ENCODE measurements at places on chromosomes 12 and 14.

DNA sequence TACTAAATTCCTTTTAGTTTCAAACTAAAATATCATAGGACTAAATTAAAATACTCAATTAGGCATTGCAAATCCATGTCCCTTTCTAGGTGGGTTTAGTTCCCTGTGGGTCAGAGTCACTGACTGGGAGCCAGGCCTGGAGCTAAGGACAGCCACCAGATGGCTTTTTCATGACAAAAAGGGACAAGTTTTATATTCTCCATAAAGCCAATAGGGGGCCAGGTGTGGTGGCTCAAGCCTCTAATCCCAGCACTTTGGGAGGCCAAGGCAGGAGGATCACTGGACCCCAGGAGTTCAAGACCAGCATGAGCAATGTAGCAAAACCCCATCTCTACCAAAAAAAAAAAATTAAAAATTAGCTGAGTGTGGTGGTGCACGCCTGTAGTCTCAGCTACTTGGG, 35.4 kb upstream of the EIF5 start:
- peak; percentile 24 for DNase-seq

- DNase-seq = no peak
These were observed 43.3 kb downstream of the SLC24A4 start for GRCh38 chr14:92366237-92366636.

DNA sequence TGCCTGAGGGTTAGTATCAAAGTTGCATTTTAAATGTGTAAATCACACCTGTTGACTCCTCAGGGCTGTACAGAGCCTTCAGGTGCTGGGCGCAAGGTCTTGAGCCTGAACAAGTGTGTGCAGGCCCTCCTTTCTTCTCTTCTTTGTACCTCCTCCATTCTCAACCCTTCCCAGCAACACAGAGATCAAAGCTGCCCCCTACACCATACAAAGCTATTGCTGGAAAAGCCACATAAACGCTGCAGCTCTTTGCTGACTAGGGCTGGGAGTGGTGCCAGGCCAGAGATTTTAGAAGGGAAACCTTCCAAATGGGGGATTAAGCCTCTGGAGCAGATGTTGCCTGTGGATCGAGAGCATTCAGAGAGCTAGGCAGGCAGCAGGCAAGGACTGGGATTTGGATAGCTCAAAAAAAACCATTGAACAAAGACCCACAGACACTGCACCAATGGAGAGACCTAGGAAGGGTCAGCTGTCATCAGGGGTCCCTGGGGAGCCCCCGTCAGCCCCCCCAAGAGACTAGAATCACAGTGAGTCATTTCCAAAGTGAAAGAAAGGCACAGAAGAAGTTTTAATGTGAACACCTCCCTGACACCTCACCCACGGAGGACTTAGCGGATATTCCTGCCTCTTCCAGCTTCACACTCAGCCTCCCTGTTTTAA, 18.2 kb upstream of the SUSD6 start:
- DNase-seq = no peak

DNA sequence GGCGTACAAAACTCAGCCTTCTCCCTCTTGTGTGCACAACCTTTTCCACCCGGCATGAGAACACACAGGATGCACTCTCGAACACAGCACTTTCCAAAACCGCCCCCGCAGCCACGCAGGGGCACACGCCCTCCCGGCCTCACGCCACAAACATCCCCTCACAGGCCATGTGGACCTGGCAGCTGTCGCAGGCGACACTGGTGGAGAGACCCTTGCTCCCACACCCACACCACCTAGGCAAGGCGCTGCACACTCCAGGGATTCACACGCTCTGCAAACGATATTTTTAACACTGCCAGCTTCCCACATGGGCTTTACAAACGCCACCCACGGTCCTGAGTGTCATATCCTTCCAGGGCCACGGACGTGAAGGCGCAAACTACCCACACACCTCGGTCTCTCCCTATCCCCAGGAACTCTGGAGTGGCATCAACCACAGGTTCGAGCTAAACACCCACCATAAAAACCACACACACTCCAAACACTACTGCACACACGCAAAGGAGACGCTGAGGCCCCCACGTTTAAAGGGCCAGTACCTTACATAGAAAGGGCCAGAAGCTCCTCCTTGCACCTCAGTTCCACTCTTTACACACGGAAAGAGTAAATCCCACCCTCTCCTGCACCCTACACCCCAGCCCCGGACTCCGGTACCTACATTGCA, 12.4 kb upstream of the ITGB7 start:
- DNase-seq = peak; percentile 67

DNA sequence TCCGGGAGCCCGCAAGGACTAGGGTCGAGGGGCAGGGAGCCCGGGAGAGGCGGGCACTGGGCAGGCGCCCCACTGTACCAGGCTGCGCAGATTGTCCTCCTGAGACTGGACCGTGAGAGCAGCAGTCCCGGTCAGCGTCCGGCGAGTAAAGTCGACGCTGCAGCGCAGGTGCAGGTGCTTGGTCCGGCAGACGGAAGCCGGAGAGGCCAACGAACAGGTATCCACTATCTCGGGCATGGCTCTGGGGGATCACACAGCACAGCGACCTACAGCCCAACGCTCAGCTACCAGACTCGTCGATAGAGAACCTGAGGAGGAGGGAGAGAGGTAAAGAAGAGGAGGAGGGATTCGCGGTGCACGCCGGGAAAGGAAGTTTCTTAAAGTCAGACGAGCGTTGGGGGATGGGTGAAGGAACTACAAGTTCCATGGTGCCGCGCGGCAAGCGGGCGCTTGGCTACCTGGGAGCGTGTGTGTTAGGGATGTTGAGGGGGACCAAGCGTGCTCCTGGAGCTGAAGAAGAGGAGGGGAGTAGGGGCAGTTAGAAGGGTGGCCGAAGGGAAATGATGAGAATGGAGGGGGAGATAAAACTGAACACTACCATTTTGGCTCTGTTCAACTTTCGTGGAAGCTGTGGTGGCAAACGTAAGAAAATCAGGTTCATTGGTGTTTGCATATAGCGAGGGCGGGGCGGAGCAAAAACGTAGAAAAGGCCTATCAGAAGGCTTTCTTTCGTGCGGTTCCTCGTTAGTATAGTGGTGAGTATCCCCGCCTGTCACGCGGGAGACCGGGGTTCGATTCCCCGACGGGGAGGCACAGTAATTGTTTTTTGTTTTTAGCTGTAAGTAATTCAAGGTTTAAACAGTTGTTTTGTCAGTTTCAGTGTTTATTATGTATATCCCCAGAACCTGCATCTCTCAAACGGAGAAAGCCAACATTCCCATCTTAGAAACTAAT, at the start of gene LTA4H:
Gene LTA4H, minus strand, starts transcription at position 305 of the 954 bp plus-strand sequence. Its CDS starts 68 bp downstream, at position 237.
- peak; percentile 98 for DNase-seq

DNA sequence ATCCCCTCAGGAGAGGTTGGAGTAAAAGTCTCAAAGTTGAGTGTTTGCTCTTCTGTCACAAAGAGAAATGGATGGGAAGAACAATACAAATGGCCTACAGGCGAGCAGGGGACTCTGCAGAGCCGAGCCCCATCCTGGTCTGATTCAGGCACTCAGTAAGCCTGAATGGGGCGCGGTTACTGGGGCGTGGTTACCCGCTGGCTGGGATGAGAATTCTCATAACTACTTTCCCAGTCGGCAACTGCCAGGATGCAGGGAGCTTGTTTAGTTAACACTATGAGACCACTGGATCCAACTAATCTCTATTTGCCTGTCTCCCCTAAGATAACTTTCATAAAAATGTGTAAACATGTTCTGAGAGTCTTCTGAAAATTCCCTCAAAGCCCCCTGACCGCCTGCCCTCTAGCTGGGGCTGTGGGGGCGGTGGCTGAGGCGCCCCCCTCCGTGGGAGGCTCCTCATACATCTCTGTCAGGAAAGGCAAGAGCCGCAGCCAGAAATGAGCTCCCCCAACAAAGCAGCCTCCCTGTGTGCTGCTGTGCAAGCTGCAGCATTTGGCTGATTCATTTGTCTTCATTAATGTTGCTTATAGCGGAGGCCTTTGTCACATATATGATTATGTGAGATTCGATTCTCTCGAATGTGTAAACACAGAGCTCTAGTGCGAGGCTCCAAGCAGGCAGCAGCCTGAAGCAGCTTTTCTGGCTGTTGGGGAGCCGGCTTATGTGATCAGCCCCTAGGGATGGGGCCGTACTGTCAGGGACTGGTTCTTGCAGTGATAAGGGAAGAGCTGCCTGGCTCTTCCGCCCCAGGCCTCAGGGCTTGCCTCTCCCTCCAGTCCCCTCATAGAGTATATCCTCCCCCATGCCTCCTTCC, 126.1 kb upstream of the ARHGAP5 start:
- DNase-seq = no peak

DNA sequence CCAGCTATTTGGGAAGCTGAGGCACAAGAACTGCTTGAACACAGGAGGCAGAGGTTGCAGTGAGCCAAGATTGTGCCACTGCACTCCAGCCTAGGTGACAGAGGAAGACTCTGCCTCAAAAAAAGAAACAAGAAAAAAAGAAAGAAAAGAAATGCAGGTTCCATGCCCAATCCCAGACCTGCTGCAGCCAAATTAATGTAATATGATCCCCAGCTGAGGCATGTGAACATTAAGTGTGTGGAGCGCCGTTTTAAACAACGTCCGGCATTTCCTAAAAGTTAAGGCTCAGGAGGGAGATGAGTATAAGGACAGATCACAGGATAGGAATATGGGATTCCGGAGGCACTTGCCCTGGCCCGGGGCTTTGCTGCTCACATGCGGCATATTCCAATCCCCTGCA, 162.9 kb downstream of the KSR2 start:
- no peak for DNase-seq

DNA sequence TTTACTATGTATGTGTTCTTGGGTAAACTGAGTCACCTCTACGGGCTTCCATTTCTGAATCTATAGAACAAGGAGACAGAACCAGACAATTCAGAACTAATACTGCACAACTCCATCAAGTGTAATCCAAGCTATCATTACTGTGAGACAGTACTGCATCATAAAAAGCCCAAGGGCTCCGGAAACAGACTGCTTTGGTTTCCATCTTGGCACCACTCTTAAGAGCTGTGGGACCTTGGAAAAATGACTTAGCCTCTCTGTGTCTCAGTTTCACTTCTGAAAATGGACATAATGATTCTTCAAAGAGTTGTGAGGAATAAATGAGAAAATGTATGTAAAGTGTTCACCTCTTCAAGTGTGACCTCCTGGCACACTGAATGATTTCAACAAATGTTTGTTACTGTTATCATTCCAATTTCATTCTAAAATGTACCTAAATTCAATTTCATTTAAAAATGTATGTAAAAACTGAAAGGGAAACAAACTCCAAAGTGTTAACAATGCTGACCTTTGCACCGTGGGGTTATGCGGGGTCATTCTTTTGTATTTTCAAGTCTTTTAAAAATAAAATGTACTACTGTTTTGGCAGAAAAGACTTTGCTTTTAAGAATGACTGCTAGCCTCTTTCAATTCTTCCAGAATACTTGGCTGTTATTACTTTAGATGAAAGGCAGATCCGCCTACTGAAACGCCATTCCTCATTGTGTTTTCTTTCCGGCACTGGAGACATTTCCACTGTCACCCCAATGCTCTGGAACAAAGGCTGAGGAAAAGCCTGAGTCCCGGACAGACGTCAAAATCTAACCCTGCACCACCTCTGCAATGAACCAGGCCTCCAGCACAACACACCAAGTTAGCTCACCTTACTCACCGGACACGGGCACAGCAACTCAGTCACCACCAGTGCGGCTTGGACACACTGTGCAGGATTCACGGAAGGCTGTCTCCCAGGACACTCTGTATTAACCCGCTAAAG, 62.8 kb downstream of the TMCC3 start:
- DNase-seq = no peak

DNA sequence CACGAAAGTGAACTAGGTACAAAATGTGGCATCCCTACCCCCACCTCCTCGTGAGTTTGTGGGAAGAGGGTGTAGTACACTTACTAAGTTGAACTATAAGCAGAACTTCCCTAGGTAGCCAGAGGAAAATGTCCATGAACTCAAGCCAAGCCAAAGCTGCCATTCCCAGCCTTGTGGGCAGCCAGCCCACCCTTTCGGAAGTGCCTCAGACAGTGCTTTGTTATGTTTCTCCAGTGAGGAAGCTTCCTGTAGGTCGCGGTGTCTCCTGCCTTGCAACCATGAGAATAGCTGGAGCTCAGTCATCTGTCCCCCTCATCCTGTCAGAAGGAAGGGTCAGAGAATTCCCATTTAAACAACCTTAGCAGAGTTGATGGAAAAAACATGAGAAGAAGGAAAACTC, 266.9 kb downstream of the DUSP6 start:
- no peak for DNase-seq

GRCh38 chr14:67501670-67502069, 13.1 kb upstream of the TMEM229B start:
- DNase-seq = no peak

DNA sequence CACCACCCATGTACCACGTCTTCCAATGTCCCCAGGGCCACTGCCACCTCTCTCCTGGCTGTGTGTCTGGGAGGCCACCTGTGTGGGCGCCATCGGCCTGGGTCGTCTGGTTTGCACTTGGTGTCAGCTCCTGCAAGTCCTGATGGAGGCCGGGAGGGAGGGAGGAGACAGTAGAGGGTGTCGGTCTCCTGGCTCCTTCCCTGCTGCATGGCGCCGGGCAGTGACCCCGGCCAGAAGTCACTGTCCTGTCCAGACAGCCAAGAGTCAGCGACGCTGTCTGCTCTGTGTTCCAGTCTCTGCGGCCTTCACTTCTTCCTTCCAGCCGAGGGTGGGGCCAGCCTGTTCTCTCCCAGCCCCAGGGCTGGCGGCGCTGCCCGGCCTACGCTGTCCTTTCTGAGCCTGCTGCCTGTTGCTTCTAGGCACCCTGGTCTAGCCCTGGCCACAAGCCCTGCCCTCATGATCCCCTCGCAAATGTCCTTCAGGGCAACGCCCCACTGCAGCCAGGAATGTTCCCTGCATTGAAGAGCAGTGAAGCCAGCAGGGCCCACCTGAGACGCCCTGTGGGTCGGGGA, 13.0 kb upstream of the LBHD2 start:
- no peak for DNase-seq

GRCh38 chr14:34018564-34019244, 67.8 kb upstream of the EGLN3 start:
- DNase-seq = no peak

DNA sequence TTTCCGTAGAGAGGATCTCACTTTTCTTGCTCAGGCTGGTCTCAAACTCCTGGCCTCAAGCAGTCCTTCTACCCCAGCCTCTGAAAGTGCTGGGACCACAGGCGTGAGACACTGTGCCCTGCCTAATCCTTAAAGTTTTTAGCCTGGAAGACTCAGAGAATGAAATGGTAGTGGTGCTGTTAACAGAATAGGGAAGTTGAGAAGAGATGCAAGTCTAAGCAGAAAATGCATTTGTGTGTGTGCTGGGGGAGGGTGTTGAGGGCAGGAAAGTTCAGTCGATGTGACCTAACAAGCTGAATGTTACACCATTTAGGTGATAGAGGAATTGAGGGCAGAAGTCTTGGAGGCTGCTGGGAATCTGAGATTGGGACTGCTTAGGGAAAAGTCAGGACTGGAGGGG, 6.9 kb upstream of the TUBA1A start:
- DNase-seq = peak; percentile 60

- no peak for DNase-seq
These were observed 3.1 kb downstream of the HOXC8 start for GRCh38 chr12:54011665-54012532.

GRCh38 chr14:34662561-34663088, 32.7 kb upstream of the SNX6 start:
- no peak for DNase-seq

DNA sequence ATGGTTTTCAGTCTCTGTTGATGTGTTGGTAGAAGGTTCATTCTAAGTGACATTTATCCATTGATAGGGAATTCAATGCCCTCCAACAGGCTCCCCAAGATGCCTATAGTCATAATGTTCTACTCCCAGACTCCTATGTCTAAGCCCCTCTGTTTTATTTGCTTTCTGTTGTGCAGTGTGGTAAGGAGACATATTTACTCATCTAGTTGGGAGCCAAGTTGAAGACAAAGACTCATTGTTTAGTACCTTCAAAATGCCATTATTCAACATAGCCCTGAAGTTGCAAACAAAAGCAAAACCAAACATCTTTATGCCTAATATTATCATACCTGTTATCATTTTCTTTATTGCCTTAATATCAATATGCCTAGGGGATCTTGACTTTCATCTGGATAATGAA, 302.1 kb downstream of the RMST start:
- no peak for DNase-seq
